A549 treated with DMSO at 1 μM for 4 hours (cell line): ENCODE measurements at places on chromosomes 1 and 21. TPM values are rescaled to one million over a fixed set of nuclear protein-coding genes. Genes with fewer than 3 reads are reported as not detected.

The CD1B gene
- total RNA-seq = not detected in 5 replicates

The PTPRU gene
- total RNA-seq = 6.2 to 7.4 TPM (median 6.9 TPM) in 5 replicates

The AZIN2 gene
- 0.75 to 1.3 TPM (median 0.97 TPM) in 5 replicates for total RNA-seq

The SEMA6C gene
- total RNA-seq = 0.72 to 2.0 TPM (median 1.4 TPM) in 5 replicates

The SPATA45 gene
- 0.39 TPM in 1 of 5 replicates, not detected in the others for total RNA-seq

The SUCO gene
- 9.6 to 13.0 TPM (median 10.6 TPM) in 5 replicates for total RNA-seq

The SLAMF9 gene
- total RNA-seq = 0.17 to 0.41 TPM (median 0.31 TPM) in 5 replicates

The FAM167B gene
- 0.63 to 0.89 TPM (median 0.72 TPM) in 5 replicates for total RNA-seq

The CTPS1 gene
- 84.9 to 114 TPM (median 93.2 TPM) in 5 replicates for total RNA-seq

The MYCL gene
- total RNA-seq = 1.1 to 1.6 TPM (median 1.3 TPM) in 5 replicates

The HES3 gene
- total RNA-seq = 0.15 TPM in 1 of 5 replicates, not detected in the others

The RUSC1 gene
- total RNA-seq = 42.4 to 52.9 TPM (median 48.9 TPM) in 5 replicates

The NUAK2 gene
- 28.8 to 38.0 TPM (median 35.3 TPM) in 5 replicates for total RNA-seq

The ADCY10 gene
- 0.08 to 0.17 TPM (median 0.12 TPM) in 5 replicates for total RNA-seq

The HUNK gene
- total RNA-seq = 1.3 to 2.0 TPM (median 1.4 TPM) in 5 replicates

The GUCA2A gene
- total RNA-seq = not detected in 5 replicates

The PGBD5 gene
- total RNA-seq = 0.66 to 1.5 TPM (median 0.97 TPM) in 5 replicates

The MX2 gene
- 0.02 to 0.08 TPM (median 0.07 TPM) in 4 of 5 replicates, not detected in the other for total RNA-seq

The FBXO28 gene
- total RNA-seq = 25.0 to 32.1 TPM (median 28.1 TPM) in 5 replicates

The CCT3 gene
- total RNA-seq = 400 to 427 TPM (median 422 TPM) in 5 replicates

The HOOK1 gene
- 0.25 to 0.66 TPM (median 0.31 TPM) in 5 replicates for total RNA-seq

The COL9A2 gene
- total RNA-seq = 0.14 to 0.49 TPM (median 0.19 TPM) in 5 replicates

The LAX1 gene
- total RNA-seq = not detected in 5 replicates

The C8B gene
- total RNA-seq = not detected in 5 replicates

The FCRLB gene
- total RNA-seq = 1.2 to 1.9 TPM (median 1.7 TPM) in 5 replicates

The PADI1 gene
- 1.7 to 2.6 TPM (median 1.9 TPM) in 5 replicates for total RNA-seq

The ARMH1 gene
- 0.35 to 1.1 TPM (median 0.80 TPM) in 5 replicates for total RNA-seq

The ZYG11A gene
- total RNA-seq = 2.3 to 3.2 TPM (median 2.6 TPM) in 5 replicates

The PCP4L1 gene
- total RNA-seq = 0.06 to 0.10 TPM (median 0.08 TPM) in 3 of 5 replicates, not detected in the others

The MYOCOS gene
- total RNA-seq = not detected in 5 replicates

The NGF gene
- 4.2 to 6.5 TPM (median 4.4 TPM) in 5 replicates for total RNA-seq

The FCGR3B gene
- not detected in 5 replicates for total RNA-seq

The KRTAP13-2 gene
- total RNA-seq = not detected in 5 replicates

The MR1 gene
- 7.2 to 10.0 TPM (median 8.0 TPM) in 5 replicates for total RNA-seq

The AIRE gene
- total RNA-seq = not detected in 5 replicates

The GFI1 gene
- total RNA-seq = 0.14 to 0.38 TPM (median 0.23 TPM) in 5 replicates

The AMY1A gene
- total RNA-seq = not detected in 5 replicates
